Neuronal stem cell (in vitro differentiated cells): ENCODE measurements at places on chromosomes 16 and 17.
A peak's percentile ranks its signal among the peaks of the same experiment; 100 is the strongest.

- peak; percentile 71 for DNase-seq
These were observed 6.2 kb downstream of the JPH3 start for GRCh38 chr16:87608400-87608985.

GRCh38 chr17:49383060-49383459, 21.0 kb upstream of the ZNF652 start:
- no peak for DNase-seq

DNA sequence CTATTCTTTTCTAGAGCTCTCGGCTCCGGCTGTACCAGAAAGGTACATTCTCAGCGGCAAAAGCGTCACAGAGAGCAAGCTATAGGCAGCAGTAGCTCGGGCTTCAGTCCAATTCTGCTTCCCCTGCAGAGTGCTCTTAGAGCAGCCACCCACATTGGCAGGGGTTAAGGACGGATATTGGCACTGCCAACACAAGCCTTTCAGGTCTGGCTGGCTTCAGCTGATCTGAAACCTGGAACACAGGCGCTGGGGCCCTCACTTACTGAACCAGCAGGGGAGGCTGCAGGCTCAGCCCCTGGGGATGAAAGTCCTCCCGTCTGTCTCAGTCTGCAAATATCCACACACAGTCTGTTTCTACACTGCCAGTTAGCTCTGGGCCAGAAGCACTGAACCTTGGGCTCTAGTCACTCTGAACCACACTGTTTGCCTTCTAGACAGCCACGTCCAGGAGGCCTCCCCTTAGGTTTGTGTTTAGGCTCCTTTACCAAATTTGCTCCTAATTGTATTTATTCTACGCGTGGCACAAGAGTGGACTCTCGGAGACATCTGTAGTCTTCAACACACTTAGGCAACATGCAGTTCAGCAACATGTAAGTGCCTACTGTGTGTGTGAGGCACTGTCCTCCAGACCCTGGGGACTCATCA, 40.1 kb downstream of the HIC1 start:
- DNase-seq = no peak

GRCh38 chr17:79902146-79902791, 63.0 kb upstream of the CBX4 start:
- no peak for DNase-seq

DNA sequence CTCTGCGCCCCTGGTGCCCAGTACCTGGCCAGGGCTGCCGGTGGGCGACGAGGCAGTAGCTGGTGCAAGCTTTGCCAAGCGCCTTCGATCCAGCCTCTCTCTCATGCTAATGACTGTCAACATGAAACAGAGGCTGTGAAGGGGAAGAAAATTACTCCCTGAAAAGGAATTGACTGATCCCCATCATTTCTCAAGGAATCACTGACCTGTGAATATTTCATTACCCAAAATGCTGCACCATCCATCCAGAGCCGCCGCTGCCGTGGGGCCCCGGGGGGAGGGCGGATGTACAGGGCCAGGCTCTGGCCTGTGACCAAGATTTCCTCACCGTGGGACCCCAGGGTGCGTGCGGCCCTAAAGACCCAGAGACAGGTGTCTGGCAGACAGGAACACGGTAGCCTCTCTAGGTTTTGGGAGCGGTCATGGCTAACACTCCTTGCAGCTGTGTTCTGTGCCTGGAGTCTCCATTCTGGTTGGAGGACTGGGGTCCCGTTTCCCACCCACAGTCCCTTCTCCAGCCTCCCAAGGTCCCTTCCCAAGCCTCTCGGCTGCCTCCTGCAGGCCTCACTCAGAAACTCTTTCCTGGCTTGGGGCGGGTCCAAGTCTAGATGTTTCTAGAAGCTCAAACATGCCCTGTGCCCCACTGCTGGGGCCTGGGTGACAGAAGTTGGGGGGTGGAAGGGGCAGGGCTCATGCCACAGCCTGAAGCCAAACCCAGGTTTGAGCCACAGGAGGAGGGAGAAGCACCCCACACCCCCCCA, 73.3 kb downstream of the ENGASE start:
- DNase-seq = no peak

DNA sequence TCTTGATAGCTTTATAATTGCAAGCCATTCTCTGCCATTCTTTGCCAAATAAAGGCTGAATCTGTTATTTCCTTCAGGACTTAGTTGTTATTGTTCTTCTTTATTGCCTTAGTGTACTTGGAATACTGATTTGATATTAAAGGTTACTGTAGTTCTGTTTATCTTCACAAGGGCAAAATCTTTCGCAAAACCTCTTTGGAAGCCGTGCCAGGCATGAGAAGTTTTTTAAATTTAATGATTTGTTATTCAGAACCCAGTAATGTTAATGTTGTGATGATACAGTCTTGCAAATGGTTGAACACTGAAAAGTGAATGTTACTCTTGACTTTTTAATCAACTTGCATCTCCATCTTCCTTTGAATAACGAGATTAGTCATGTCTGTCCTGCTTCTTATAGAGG, 1225.2 kb upstream of the GOT2 start:
- no peak for DNase-seq

GRCh38 chr17:63634163-63634562, 11.9 kb downstream of the MAP3K3 start:
- no peak for DNase-seq

DNA sequence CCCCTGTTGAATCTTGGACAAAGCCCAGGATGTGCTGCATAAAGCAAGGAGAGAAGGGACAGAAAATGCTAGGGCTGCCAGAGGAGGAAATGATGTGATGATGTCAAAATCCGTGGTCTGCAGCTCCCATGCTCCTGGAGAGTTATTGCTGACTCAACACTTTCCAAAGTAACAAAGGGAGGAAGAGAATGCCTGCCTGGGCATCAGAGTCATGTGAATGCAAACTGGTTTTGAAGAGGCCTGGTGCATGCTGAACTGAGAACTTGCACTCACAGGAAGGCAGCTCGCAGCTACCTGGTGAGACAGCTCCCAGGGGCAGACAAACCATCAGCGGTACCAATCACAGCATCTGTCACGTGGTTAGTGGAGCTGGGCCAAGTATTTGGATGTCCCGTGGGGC, 2.8 kb downstream of the MARVELD3 start:
- no peak for DNase-seq

- no peak for DNase-seq
These were observed 69.6 kb downstream of the N4BP1 start for GRCh38 chr16:48540222-48540900.

GRCh38 chr16:72487283-72487682, 315.3 kb upstream of the PMFBP1 start:
- DNase-seq = no peak

DNA sequence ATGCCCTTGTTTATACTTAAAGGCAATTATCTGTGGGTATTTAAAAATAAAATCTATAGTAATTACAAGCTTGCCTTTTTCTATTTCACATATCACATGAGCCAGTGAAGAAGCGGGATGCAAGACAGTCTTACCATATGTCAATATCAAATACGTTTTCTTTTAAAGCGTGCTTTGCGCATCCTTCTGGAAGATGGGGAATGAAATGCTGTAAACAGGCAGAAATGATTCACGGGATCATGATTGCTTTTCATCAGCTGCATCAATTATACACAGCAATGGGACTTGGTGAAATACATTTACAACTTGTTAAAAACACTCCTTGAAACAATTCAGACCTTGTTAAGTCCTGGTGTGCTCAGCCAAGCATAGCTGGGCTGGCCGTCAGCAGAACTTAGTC, 72.5 kb downstream of the WSCD1 start:
- DNase-seq = no peak

GRCh38 chr16:12988071-12988470, 86.7 kb downstream of the SHISA9 start:
- DNase-seq = no peak

DNA sequence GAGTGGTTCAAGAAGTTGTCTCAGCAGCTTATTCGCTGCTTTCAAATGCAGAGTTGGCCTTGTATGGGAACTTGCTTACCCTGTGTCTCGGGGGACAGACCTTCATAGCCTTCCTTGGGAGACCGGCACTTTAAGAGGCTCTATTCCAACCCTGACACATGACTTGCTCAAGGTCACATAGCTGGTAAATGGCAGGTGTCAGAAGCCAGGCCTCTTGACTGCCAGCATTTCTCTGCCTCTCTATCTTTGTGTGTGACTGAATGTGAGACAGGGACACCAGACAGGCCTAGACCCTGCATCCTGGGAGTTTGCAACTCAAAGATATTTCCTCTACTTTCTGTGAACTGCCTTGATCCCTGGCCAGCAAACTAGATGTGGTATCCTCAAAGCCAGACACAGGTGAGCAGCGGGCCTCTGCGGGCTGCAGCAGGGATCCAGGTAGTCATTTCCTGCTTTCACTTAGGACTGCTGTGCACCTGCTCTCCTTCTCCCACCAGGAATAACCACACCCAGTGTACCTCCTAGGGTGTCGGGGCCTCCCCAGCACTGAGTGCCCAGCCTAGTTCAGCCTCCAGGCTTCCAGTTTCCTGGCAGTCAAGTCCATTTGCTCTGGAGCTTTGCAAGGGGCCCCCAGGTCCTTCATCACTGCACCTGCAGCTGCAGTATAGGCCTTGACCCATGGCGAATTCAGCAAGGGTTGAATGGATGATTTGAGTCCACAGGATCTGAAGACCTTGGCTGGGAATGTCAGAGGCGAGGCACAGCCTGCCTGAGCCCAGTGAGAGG, 116.6 kb upstream of the TNRC6C start:
- DNase-seq = no peak

GRCh38 chr16:59048876-59049275, 314.8 kb upstream of the GOT2 start:
- DNase-seq = no peak

GRCh38 chr17:78820841-78821240, 19.8 kb downstream of the USP36 start:
- no peak for DNase-seq

DNA sequence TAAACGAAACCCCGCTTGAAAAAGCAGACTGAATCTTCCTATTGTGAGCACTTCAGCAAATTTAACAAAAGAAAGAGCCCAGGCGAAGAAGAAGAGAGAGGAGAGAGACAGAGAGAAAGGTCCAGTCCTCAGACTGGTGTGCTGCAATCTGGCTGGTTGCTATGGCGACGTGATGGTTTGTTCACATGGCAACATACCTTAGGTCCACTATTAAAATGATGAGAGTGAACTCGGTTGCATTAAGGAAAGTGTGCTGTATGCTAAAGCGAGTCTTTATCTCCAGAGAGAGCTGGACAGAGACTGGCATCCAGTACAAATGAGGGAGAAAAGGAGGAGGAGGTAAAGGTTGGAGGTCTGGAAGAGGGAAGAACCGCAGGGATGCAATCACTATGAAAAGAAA, 271.8 kb upstream of the ZFHX3 start:
- DNase-seq = peak; percentile 23

GRCh38 chr17:1882836-1883235, 53.0 kb downstream of the RPA1 start:
- peak; percentile 20 for DNase-seq

GRCh38 chr17:66522591-66523272, 220.3 kb downstream of the PRKCA start:
- no peak for DNase-seq

DNA sequence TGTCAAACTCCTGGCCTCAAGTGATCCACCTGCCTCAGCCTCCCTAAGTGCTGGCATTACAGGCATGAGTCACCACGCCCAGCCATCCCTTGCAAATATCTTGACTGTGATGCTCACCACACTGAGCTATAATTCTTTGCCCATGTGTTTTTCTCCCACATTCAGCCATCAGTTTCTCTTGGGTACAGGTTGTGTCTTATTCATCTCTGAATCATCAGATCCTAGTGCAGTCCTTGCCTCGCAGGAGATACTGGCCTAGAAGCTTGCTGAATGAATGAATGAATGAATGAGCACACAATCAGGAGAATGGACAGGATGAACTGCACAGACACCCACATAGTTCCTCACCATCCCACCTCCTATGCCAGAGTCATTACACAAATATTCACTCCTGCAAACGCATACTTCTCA, 24.4 kb upstream of the ETV4 start:
- DNase-seq = no peak

DNA sequence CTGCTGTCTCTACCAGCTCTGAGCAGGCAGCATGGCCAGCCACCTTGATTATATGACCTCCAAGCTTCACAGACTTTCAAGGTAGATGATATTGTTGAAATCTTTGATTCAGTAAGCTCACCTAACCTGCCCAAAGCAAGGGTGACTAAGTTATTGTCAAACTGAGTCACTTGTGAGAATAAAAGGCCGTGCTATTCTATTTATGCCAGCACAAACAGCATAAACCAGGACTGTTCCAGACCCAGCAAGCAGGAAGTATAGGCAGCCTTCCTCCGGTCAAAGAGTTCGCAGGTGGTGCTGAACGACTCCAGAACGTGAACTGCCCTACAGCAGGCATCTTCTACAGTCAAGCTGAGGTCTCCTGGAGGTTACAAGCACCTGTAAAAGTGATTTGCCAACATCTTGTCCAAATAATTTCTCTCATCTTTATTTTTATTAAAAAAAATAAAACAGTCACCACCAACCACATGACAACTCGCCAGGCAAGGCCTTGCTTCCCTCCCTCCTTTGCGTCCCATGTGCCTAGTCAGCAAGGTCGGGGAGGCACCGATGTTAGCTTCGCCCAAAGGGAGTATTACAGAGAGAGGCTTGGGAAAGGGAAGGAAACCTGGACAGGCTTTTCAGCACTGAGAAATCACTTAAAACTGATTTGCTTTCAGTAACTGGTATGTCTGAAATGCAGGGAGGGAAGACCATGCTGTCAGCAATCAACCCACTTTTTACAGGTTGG, 10.8 kb downstream of the ARL2BP start:
- no peak for DNase-seq

GRCh38 chr16:79838496-79839259, 238.1 kb upstream of the MAF start:
- no peak for DNase-seq

- DNase-seq = no peak
These were observed 19.5 kb downstream of the C16orf90 start for GRCh38 chr16:3475604-3476375.

DNA sequence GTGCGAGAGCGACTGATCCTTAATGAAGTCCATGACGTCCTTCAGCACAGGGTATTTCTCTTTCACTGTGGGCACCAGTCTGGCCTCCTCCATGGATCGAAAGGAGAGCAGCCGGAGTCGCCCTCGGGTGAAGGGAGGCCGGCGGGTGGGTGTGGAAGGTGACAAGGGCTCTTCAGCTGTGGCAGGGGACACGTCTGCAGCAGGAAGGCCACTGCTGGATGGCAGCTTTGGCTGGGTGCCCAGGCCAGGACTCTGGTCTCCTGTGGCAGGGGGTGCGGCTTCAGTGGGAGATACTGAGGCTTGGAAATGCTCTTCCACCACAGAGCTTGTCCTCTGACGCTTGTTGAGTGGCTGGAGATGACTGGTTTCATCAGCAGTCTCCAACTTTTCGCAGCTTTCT, 78.5 kb downstream of the ZZEF1 start:
- no peak for DNase-seq
